CD4-positive, alpha-beta T cell treated with Interleukin-4 for 1 hour (primary cell): ENCODE measurements at places on chromosomes 16 and 17.

GRCh38 chr16:81873843-81874752 lies 95.0 kb downstream of the PLCG2 start:
- peak; percentile 65 for DNase-seq

- DNase-seq = no peak
Observed at GRCh38 chr17:50502301-50502990, 5.8 kb upstream of the MYCBPAP start.

GRCh38 chr17:74217037-74217730 lies 3.8 kb downstream of the TTYH2 start:
- DNase-seq = no peak

DNA sequence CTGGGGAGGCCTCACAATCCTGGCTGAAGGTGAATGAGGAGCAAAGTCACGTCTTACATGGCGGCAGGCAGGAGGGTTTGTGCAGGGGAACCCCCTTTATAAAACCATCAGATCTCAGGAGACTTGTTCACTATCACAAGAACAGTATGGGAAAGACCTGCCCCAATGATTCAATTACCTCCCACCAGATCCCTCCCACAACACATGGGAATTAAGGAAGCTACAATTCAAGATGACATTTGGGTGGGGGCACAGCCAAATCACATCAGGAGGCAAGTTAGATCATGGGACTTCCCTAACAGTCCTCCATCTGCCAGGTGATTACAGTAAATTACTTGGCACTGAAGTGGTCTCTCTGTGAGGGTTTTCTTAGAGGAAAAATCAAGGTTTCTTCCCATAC lies 5.3 kb downstream of the TMEM114 start:
- no peak for DNase-seq

DNA sequence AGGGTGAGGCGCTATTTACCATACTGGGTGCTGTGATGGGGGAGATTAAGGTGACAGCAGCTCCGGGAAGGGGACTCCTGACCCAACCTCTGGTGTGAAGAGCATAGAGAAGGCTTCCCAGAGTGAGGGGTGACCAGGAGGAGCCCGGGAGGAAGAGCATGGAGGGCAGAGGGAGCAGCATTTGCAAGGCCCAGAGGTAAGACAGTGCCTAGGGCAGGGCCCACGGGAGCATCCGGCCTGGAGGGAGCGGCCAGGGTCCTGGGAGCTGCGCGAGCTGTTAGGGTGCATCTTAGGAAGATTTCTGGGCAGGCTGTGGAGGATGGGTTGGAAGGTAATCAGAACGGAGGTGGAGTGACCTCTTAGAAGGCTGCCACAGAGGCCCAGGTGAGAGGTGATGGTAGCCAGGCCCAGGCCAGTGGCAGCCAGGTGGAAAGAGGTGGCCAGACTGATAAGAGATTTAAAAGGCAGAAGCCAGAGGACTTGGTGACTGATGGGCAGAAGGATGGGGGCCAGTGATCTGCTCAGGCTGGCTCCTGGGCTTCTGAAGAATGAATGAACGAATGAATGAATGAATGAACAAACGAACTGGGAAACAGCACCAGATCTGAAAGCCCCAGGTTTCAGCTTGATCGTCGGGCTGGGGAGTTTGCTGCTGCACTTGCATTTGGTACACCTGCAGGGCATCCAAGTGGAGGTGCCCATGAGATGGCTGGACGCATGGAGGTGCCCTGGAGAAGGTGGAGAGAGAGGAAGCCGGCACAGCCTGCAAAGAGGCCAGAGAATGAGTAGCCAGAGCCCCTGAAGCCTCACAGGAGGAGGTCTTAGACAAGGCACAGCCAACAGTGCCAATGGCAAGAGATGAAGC lies 13.0 kb upstream of the TMEM92 start:
- DNase-seq = no peak

DNA sequence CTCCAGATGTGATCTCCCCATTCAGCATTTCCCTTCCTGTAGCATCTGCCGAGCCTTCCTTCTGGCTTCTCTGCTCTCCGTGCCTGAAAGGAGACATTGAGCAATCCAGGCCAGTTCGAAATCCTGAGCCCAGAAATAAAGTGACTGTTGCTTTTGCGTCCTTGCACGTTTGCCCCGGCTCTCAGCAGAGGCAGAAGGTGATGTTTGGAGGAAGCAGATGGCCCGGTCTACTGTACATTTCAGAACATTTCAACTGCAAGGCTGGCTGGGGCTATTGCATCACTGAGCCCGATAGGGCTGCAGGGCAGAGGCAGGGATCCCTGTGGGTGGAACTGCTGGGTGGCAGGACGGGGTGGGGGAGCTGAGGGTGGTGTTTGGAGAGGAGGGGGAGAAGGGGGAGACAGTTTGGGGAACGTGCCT lies 29.4 kb downstream of the IRF8 start:
- no peak for DNase-seq

DNA sequence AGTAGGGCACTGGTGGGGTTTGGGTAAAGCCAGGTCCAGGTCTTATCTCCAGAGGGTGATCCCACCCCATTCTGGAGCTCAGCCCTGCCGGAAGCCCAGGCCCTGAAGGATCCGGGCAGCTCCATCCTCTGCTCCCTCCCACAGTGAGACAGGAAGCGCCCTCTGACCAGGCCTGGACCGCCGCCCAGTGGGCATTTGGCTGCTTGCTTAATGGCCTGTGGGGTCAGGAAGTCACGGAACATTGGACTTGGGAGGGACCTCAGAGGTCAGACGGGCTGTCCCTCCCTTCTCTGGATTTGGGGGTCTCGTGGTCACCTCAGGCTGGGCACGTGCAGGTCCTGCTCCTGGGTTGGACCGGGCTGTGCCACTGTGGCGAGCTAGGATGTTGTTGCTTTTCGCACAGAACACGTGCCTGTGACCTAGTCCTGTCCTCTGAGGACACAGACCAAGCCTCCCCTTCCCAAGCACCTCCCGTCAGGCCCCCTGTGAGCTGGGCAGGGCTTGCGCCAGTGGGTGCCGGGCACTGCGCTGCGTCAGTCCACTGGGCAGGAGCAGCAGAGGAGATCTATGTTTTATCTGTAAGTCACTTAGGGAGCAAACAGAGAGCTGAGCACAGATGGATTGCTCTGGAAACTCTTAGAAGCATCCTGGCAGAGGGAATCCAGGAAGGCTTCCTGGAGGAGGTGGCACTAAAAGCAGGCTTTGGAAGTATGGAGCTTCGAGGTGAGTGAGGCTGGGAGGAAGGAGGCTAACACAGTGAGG lies 49.4 kb upstream of the GSE1 start:
- peak; percentile 36 for DNase-seq

DNA sequence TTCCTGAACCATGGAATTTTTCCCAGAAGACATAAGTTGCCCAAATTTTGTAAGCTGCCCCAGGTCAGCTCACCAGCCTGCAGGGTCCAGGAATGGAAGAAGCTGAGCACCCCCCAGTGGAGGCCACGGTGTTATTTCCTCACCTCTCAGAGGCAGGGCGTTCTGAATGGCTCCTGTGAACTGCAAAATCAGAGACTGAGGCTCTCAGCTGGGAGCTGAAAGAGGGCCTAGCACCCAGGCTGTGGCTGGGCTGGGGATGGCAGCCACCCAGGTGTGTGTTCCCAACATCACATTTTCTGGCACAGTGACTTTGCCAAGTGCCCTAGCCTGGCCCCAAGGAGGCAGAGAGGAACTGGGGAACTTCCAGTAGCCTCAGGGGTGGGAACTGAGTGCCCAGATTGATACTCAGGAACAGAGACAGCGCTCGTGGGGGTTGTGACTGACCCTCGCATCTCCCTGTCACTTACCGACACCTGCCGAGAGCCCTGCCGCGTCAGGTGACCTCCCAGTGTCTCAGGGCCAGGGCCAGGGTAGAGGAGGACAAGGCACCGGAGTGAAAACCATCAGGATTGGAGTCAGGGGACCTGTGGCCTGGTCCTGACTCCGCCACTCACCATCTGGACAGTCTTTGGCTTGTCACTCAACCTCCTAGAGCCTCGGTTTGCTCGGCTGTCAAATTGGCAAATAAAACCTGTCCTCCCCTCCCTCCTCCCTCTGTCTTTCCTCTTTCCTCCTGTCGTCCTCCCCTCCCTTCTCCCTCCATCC lies 11.3 kb downstream of the CACNG4 start:
- DNase-seq = no peak

DNA sequence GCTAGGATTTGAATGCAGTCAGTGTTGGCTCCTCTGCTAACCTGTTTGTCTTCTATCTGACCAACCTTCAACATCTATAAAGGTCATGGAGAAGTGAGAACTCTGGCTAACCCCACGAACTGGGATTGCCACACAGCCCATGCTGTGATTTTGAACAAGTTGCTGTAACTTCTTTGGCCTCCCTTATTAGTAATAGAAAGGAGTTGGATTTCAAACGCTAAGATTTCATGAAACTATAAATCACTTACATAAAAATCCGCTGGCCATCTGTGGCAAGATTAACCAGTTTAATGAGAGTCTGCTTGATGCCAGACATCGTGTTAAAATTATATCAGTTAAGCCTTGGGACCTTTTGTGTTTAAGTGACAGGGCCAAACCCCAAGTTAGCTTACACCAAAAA lies 53.4 kb downstream of the HSD17B2 start:
- no peak for DNase-seq

DNA sequence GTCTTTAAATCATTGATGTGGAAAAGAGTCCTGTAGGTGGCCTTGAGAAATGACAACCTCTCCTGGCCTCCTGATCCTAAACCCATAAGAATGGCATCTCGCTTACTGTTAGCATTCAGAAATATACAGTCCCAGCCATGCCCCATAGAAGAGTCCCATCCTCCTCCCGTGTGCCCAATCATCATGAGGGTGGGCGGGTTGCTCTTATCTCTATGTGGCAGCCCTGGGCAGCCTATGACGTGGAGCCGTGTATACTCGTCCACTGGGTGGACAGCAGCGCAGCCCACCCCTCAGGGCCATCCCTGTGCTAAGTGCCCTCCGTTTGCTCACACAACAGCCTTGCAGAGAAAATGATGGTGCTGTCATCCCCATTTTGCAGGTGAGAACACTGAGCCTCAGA lies 105.3 kb downstream of the AMFR start:
- no peak for DNase-seq

- DNase-seq = no peak
Observed at GRCh38 chr17:67585077-67585602, 132.6 kb upstream of the NOL11 start.

GRCh38 chr16:65787921-65788320 lies 578.6 kb upstream of the CDH5 start:
- DNase-seq = no peak

GRCh38 chr17:5769593-5770354 lies 185.5 kb upstream of the NLRP1 start:
- no peak for DNase-seq

- DNase-seq = no peak
Observed at GRCh38 chr17:43352579-43353331, 46.0 kb upstream of the ARL4D start.

GRCh38 chr16:79628501-79628975 lies 28.0 kb upstream of the MAF start:
- DNase-seq = peak; percentile 18

DNA sequence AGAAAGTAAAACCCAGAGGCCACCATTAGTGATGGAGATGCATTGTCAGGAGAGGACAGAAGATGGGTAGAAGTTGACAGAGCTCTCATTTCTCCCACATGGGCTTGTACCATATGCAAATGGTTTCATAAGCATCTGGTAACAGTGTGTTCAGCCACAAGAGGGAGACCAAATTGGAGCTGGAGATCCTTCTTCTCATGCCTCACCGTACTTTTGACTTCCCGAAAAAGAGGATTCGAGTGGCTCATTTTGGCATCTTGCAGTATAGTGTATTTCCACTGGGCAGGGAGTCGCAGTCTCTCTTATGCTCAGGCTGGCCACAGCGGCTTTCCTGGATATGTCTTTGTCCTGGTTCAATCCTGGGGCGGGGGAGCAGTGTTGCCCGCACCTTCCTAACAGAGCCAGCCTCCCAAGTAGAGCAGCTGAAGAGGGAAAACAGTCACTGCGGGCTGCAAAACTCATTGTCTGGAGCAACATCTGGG lies 23.8 kb downstream of the TBC1D3B start:
- no peak for DNase-seq

- DNase-seq = no peak
Observed at GRCh38 chr16:66357523-66357928, 9.0 kb upstream of the CDH5 start.

DNA sequence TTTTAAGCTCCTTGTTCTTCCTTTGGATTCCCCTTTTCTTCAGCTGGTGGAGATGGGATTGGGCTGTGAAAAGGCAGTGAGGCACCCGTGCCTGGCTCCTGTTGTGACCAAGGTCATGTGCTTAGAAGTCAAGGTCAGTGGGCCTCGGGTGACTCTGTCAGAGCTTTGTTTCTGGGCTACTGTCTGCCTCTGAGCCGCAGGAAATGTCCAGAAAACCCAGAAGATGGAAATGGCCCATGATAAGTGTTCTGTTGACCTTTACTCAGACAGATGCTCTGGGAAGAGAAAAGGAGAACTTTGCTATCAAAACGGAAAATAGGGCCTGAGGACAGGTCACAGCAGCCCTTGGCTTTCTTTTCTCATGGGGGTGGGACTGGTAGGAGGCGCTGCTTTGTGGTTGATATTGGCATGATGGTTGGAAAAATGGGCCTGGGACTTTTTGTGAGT lies 2.9 kb downstream of the ABCC1 start:
- no peak for DNase-seq

GRCh38 chr16:54568906-54569807 lies 282.6 kb upstream of the IRX3 start:
- no peak for DNase-seq

DNA sequence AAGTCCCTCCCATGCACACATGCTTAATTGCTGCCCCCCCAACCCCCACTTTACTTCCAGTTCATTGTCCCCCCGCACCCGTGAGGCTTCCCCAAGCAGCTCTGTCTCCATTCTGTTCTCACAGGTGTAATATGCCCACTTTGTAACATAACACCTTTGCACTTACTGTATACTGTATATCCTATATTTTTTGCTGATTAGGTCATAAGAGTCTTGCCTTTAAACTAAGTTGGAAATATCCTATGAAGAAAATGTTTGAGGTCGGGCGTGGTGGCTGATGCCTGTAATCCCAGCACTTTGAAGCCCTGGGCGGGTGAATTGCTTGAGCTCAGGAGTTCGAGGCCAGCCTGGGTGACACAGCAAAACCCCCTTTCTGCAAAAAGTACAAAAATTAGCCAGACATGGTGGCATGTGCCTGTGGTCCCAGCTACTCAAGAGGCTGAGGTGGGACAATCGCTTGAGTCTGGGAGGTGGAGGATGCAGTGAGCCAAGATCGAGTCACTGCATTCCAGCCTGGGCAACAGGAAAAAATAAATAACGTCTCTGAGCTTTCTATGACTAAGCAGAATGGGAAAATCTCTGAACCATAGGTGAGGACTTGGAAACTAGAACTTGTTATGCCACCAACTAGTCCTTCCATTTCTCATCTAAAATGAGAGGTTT lies 76.1 kb downstream of the TNRC6C start:
- no peak for DNase-seq
